K562 (cell line): ENCODE measurements at places on chromosomes 1 and 21. TPM values are rescaled to one million over a fixed set of nuclear protein-coding genes. Genes with fewer than 3 reads are reported as not detected.

The SERTAD4 gene
- total RNA-seq = not detected in 2 replicates

The BCAR3 gene
- total RNA-seq = 3.6 and 3.8 TPM in 2 replicates

The MTARC1 gene
- 0.11 TPM in 1 of 2 replicates, not detected in the other for total RNA-seq

The CLCA1 gene
- total RNA-seq = 0.04 and 0.22 TPM in 2 replicates

DNA sequence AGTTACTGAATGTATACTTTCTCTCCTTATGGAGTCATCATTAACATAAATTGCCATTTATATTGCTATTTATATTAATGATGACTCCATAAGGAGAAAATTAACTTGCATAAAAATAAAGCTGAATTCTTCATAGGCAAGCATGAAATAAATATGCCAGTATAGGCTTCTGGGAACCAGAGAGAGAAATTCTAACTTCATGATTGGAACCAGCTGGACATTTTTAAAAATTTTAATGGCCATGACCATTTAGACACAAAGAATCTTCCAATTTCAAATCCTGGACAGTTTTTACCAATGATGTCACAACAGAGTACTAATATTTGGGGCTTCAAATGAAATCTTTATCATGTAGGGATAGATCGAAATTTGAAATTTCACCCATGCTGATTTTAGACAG, 268.7 kb downstream of the PTGER3 start:
- no peak overlapping the region for H3K27ac ChIP-seq
- H3K4me3 ChIP-seq = no peak overlapping the region
- no peak for DNase-seq
- H3K36me3 ChIP-seq = no peaks in the 10 kb centered on the region
- H3K27me3 ChIP-seq = no peaks in the 10 kb centered on the region
- no peaks in the 10 kb centered on the region for H3K4me1 ChIP-seq

DNA sequence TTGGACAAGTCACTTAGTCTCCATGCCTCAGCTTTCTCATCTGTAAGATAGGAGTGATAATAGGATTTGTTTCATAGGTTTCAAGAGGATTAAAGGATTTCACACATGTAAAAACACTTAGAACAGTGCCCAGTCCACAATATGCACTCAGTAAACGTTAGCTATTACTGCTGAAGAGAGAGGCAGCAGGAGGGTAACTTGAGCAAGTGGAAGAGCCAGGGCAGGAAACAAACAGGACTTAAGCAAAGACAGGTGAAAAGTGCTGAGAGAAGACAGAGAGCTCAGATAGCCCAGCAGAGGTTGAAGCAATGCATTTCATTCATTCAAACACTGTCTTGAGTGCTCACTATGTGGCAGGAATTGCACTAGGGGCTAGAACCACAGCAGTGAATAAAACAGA, 21.1 kb upstream of the H3-3A start:
- H3K36me3 ChIP-seq = no peaks in the 10 kb centered on the region
- H3K27me3 ChIP-seq = no peaks in the 10 kb centered on the region
- no peak overlapping the region for H3K4me3 ChIP-seq
- H3K4me1 ChIP-seq = no peaks in the 10 kb centered on the region
- no peak overlapping the region for H3K27ac ChIP-seq
- no peak for DNase-seq

DNA sequence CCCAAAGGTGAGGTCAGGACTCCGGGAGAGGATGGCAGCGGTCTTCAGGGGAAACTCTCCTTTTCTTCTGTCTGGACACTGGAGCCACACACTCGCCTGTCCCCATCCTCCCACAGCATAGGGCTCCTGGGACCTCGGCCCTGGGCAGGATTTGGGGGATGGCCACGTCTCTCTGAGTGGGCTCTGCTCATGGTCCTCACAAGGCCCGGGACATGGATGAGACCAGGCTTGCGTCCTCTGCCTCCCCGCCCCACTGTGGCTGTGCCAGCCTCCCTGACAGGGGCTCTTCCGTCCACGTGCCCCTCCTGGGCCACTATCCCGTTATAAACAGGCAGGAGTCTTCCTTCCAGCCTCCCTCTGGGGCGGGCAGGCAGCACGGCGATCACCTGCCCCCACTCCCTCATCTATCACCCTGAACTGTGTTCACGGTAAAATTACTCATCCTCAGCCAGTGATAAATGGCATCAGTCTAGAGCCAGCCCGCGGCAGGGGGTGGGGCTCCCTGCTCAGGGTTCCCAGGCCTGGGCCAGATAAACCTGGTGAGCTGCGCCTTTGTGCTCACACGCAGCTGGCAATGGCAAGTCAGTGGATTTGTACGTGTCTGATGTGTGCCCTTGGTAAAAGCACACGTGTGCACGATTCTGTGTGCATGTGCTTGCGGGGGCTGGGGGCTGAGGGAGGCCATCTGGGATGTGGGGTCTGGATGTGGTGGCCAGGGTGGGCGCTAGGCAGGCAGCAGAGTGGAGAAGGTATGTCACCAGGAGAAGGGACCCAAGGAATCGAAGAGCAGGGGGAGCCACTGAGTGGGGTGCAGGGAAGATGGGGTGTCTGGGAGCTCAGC, 12.6 kb upstream of the SAMD11 start:
- DNase-seq = peak; percentile 77
- H3K4me3 ChIP-seq = no peak overlapping the region
- no peaks in the 10 kb centered on the region for H3K36me3 ChIP-seq
- peaks cover 18% of the 10 kb centered on the region for H3K4me1 ChIP-seq

GRCh38 chr1:211420389-211420788, 71.6 kb downstream of the RD3 start:
- no peak overlapping the region for H3K4me3 ChIP-seq
- no peak overlapping the region for H3K27ac ChIP-seq
- no peaks in the 10 kb centered on the region for H3K4me1 ChIP-seq
- H3K27me3 ChIP-seq = no peaks in the 10 kb centered on the region
- peak; percentile 28 for DNase-seq

DNA sequence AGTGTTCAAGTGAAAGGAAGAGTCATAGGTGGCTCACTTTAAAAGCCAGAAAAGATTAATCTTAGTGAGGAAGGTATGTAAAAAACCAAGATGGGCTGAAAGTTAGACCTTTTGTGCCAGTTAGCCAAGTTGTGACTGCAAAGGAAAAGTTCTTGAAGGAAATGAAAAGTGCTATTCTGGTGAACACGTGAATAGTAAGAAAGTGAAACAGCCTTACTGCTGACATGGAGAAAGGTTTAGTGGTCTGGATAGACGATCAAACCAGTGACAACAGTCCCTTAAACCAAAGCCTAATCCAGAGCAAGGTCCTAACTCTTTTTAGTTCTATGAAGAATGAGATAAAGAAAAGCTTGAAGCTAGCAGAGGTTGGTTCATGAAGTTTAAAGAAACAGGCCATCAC, 106.4 kb downstream of the CTH start:
- H3K36me3 ChIP-seq = no peaks in the 10 kb centered on the region
- no peaks in the 10 kb centered on the region for H3K4me1 ChIP-seq
- no peak overlapping the region for H3K4me3 ChIP-seq
- no peak overlapping the region for H3K27ac ChIP-seq
- no peaks in the 10 kb centered on the region for H3K27me3 ChIP-seq

DNA sequence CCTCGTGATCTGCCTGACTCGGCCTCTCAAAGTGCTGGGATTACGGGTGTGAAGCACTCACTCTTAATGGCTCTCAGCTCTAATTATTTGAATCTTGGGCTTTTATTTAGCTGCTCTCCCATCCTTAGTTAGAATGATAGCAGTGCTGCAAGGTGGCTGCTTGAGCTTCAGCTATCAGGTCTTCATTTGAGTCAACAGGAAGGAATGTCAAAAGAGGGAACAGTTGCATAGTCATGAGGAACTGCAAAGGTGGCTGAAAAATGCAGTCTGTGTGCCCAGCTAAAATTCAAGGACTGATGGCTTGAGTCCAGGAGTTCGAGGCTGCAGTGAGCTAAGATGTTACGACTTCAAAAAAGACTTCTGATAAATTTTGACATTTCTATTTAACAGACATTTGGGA, 55.6 kb downstream of the UCK2 start:
- H3K36me3 ChIP-seq = peaks cover 10% of the 10 kb centered on the region; the same call in 2 of the 3 replicates
- no peak overlapping the region for H3K4me3 ChIP-seq
- DNase-seq = no peak
- no peaks in the 10 kb centered on the region for H3K27me3 ChIP-seq
- H3K4me1 ChIP-seq = no peaks in the 10 kb centered on the region; the same call in 1 of the 2 replicates

DNA sequence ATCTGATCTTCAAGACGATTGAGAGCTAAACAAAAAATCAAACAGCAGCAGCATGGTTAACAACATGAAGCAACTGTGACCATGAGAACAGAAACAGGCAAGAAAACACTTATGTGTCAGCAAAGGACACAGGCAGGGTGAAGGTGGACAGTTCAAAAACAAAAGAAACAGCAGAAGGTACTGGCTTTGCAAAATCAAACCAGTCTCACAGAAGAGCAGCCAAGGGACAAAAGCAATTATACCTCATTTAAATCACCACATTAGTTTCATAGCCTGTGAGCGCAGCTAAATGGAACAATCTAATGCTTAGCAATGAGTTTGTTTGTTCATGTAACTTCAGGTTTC, 59.1 kb downstream of the CAPN2 start:
- no peak for DNase-seq
- H3K4me3 ChIP-seq = no peak overlapping the region
- peaks cover 56% of the 10 kb centered on the region for H3K4me1 ChIP-seq
- no peaks in the 10 kb centered on the region for H3K27me3 ChIP-seq
- H3K27ac ChIP-seq = peak overlapping the region; percentile 93

DNA sequence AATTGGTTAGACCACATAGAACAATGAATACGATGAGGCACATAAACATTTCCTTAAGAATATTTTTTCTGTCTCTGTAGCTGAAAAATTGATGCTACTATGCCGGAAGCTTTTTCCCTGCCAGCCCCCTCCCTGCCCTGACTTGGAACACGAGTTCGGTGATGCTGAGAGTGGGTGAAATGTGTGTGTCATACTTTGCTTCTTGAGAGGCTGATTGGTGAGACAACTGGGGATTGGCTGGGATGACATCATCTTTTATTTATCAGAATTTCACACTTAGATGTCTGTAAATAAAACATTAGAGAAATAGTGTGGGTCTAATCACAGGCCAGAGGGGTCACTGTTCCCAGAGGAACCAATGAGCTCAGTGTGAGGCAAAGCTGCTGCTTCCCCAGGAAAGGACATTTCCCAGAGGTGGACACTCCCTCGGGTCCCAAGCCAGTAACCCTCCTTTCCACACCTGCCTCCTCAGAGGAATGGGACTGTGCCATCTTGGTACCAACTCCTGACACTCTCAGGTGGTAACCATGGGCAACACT, 195.4 kb upstream of the C1orf174 start:
- H3K36me3 ChIP-seq = no peaks in the 10 kb centered on the region
- no peak overlapping the region for H3K27ac ChIP-seq
- H3K27me3 ChIP-seq = 0 out of 3 replicates have a peak, but pooled peaks cover 2% of the 10 kb centered on the region
- no peak overlapping the region for H3K4me3 ChIP-seq

DNA sequence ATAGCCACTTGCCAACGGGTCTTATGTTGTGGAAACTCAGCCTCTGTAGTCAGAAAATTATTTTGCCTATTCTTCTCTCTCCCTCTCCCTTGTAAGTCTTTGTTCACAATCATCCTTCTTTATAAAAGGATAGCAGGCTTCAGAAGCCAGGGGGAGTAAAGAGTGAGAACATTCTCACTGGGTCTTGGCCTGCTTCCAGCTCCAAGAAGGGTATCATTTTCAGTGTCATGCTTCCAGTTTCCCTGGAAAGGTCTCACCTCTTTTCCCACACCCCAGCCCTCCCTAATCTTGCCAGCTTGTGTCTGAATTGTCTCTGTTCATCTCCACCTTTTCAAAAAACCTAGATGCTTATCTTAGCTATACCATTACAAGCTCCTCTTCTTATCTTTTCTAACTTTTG, 346.2 kb upstream of the LRRC7 start:
- no peaks in the 10 kb centered on the region for H3K4me1 ChIP-seq
- H3K27ac ChIP-seq = no peak overlapping the region
- H3K4me3 ChIP-seq = no peak overlapping the region
- H3K36me3 ChIP-seq = no peaks in the 10 kb centered on the region
- DNase-seq = no peak
- no peaks in the 10 kb centered on the region for H3K27me3 ChIP-seq

DNA sequence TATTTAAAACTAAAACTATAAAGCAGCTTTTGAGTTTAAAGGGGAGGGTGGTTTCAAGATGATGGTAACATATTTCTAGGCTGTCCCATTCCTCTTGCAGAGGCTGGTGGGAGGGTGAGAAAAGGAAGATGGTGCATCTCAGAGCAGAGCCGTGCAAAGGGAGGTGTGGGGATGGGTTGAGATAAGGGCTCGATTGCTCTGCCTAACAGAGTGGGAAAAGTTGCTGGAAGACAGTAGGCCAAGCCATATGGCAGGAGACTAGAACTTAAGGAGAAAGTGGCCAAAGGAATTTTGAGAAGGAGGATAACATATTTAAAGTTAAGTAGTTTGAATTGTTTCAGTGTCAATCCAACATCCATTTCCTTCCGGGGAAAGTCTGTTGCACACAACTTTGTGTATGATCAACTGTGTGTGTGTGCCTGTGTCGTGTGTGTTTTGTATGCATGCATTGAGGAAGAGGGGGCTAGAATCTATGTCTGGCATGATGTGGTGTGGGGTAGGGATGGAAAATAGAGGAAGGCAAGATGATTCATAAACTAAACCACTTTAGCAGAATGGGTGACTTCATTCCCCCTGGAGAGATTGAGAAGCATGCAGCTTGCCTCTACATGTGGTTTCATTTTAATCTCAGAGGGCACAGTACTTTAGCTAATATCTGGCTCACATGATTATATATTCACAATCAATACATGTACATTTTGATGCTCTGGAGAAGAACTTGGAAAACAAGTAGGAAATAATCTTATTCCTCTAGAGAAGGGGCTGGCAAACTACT, 145.0 kb upstream of the DNAH14 start:
- no peaks in the 10 kb centered on the region for H3K27me3 ChIP-seq
- H3K27ac ChIP-seq = no peak overlapping the region
- H3K4me3 ChIP-seq = no peak overlapping the region
- H3K36me3 ChIP-seq = no peaks in the 10 kb centered on the region
- no peaks in the 10 kb centered on the region for H3K4me1 ChIP-seq
